ENCODE measurements at places on chromosomes 1 and 21.

DNA sequence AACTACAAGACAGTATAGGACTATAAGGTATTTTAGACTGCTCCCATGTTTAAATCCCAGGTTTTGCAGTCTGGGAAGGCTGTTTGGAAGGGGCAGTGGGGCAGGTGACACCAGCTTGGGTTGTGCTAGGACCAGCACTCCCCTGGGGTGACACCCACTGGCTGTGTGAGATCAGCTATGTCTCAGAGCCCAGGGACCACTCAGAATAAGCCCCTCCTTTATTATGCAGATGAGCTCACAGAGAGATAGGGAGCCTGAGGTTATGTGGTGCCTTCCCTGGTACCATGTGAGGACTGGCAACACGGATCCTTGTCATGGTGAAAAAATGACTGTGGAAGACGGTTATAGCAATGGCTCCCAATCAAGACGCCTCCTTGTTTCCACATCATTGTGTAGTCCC lies 71.0 kb downstream of the NENF start:
- no peak for DNase-seq

DNA sequence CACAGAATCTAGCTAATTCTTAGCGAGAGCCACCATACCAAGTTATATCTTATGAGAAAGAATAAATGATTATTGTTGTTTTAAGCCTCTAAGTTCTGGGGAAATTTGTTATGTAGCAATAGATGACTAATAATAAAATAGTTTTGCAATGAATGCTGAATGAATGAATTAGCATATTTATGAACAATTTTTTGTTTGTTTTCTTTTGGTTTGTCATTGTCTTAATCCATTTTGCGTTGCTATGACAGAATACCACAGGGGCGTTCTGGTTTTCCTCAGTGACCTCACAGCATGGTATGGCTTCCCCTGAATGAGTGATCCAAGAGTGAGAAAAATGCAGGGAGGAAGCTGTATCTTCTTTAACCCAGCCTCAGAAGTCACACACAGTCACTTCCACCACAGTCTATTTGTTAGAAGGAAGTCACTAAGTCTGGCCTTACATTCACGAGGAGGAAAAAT lies 53.8 kb upstream of the HPDL start:
- no peak for DNase-seq

DNA sequence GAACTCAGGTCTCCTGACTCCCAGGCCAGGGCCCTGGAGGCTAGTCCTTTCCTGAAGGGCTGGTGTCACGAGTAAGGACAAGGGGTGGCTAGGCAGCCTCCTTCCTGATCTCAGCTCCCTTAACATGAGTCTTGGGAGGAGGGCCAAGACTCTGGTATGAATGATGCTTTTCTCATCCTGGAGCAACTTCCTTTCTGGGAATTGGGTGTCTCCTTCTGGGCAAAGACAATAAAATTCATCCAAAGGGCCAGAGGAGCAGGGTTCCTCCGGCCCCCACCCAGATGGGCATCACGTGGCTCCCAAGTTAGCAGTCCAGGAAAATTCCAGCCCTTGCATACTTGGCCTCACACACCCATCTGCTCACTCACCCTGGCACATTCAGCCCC lies at the start of gene FAM167B:
Gene FAM167B (plus strand): TSS at position 335 of the 386 bp plus-strand sequence. CDS start 200 bp downstream, outside the sequence.
- DNase-seq, result no peak

GRCh38 chr1:10870493-10871096 lies 74.1 kb upstream of the CASZ1 start:
- no peak for DNase-seq

DNA sequence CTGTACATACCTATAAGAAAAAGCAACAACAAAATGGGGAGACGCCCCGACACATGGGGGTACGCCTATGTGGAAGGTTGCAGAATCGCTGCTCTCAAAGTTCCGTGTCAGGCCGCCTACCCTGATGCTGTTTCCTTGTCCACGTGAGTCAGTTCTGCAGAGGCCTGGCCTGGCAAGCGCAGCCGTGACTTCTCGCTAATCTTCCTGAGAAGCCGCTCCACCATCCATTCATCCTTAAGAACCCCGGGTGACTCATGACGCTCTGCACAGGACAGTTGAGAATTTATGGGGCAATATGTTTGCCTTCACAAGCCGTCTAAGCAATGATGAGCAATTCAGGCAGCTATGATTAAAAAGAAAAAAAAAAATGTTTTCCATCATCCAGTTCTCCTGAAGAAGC lies 122.3 kb upstream of the TMPRSS2 start:
- no peak for DNase-seq

DNA sequence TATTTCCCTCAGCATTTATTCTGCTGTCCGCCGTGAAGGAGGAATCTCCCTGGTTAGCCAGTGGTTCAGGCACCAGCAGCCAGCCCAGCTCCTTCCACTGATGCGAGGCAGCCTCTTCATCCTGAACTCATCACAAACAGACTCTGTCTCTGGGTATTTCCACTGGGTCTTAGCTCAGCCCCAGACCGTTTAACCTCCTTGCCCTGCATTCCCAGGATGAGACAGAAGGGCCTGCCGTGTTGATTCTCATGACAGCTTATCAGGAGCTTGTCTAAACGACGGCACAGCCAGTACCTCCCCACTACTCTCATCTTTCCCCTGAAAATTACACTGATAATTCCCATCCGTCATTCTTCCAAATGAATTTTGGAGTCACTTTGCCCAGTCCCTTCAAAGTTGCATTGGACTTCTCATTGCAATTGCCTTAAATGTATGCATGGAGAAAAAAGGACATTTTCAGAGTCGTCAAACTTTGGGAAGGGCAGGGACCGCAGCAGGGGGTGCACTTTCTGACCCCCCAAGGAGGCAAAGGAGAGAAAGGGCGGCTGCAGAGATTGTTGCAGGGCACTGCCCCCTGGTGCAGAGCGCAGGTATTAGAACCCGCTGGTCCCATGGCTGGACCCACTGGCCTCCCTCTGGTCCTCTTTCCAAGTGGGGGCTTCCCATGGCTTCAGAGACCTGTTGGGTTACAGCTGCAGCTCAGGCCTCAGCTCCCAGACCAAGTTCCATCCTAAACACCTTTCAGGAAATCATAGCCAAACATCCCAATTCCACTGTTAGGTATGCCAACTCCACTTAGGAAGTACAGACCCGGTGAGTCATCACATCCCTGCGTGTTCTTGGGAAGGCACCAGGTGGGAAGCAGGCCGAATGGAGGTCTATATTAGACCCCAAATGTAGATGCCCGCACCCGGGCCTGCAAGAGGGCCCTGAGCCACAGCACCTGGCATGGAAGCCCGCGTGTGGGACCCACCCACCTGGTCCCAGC lies 3.7 kb upstream of the MEGF6 start:
- peak; percentile 48 for DNase-seq

- DNase-seq, result no peak
Observed at GRCh38 chr1:70426154-70427131, 15.4 kb downstream of the CTH start.

- DNase-seq, result no peak
Observed at GRCh38 chr1:162639718-162640117, 7.5 kb downstream of the DDR2 start.
